NCI-H1092 (cell line): ENCODE measurements at places on chromosomes 6 and 20.

- no peak for DNase-seq
These were observed 729.2 kb upstream of the MARCKS start for GRCh38 chr6:113127786-113128419.

DNA sequence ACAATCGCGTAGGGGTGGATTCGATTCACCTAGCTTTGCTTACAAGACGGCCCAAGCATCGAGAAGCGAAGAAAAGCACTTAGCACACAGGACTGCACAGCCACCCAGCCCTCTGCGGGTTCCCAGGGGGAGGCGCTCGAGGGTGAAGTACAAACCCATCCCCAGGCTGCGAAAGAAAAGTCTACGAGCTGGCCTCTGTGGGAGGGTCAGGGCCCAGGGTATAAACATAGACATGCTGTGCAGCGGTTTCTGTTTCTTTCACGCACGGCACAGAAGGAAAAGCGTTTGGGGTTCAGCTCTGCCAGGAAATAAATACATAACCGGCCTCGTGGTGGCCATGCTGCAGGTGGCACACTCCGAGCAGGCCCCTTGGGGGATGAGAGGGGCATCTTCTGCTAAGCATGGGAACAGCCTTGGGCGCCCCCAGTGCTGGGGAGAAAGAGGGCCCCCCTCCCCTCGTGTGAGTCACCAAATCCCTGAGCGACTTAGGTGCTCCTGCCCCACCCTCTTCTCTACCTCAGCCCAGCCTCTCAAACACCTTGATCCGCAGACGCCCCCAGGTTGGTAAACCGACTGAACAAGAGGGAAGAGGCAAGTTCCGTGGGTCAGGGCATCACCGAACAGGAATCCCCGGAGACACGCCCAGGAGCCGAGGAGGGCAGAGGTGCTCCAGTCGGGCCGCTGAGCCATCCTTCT is 91.6 kb upstream of the RIPOR2 start:
- DNase-seq = no peak

DNA sequence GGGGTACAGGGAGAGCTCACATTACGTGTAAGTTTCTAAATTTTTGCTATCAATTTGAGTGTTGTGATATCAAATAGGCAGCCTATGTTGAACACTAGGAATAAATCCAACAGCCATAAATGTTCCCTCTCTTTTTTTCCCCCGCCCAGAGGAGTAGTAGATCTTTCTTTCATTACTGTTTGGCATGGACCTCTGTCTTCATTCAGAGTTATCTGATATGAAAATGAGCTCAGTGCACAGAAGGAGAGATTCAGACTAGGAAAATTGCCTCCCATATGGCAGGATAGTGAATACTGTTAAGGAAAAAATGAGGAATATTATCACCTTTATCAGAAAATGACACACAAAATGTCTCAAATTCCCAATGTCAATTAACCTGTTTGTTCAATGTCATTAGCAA is 110.0 kb upstream of the EYS start:
- DNase-seq = no peak

GRCh38 chr20:48035961-48036731 is 250.9 kb upstream of the SULF2 start:
- no peak for DNase-seq

DNA sequence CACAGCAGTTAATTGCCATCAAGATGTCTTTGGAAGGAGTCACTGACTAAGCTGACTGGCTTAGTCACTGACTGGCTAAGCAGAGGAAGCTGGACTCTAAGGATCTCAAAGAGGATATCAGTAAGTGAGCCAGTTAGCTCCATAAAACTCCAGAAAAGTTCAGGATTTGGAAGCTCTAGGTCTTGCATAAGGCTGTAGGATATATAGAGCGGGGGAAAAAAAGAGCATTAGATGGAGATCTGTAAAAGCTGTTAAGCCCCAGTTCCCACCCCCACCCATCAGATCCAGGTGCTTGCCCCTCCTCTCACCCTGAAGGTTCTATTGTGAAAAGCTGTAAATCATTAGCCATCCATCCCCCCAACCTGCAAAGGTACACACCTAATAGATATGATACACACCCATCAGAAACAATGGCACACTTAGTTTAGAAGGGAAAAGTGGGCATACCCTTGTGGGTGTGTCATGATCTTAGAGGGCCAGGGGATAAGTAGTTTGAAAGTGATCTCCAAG is 32.2 kb downstream of the CARMIL1 start:
- no peak for DNase-seq

DNA sequence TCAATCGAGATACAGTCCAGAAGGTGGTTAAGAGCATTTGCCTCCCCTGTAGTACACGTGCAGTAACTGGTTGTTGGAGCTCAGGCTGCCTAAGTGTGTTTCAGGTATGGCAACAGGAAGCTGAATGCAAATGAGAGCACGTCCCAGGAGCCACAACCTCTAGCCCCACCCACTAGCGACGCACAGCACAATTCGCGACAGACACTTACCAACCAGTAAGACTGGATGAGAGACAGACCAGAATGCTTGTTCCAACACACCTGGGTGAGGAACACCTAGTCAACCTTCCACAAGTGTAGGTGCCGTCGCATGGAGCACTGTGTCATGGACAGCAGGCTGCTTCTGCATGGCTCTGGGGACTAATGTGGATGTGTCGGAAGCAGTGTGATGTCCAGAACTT is 7.2 kb upstream of the SERPINB1 start:
- DNase-seq = no peak

GRCh38 chr6:43250992-43251373 is 7.7 kb downstream of the TTBK1 start:
- DNase-seq = no peak

DNA sequence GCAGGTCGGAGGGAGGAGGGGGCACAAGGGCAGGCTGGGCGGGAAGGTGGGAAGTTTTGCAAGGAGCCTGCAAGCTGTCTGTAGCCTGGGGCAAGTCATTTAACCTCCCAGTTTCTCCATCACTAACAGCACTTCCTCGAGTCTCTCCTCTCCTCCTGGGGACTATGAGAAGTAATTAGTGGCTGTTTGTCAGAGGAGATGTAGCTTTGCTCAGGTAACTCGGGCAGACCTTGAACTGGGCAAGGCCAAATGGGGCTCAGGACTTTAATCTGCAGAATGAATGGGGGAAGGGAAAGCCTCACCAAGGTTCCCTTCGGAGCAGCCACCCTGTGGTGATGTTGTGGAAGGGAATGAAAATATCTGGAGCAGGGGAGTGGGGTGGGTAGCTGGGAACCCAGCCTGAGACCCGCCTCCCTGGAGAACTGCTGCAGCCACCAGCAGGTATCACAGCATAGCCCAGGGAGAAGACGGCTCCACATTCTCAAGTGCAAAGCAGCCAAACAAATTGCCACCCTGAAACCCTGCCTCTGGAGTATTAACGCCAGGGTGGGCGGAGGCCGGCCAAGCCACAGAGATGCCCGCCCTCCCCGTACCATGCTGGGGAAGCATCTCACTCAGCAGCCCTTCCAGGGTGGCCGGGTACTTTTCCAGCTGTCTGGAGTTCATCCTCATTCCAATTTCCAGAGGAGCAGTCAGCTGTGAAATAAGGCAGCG is 6.1 kb upstream of the LEMD2 start:
- DNase-seq = no peak

DNA sequence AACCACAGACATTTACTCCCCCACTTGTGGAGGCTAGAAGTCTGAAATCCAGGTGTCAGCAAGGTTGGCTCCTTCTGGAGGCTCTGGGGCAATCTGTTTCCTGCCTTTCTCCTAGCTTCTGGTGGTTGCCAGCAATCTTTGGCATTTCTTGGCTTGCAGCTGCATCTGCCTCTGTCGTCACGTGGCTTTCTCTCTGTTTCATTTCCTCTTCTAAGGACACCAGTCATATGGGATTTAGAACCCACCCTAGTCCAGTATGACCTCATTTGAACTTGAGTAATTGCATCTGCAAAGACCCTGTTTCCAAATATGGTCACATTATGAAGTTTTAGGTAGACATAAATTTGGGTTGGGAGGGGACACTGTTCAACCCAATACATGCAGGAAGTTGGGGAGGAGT is 56.2 kb upstream of the EPB41L1 start:
- no peak for DNase-seq

- no peak for DNase-seq
These were observed 775 bp downstream of the PFDN4 start for GRCh38 chr20:54208548-54209176.

DNA sequence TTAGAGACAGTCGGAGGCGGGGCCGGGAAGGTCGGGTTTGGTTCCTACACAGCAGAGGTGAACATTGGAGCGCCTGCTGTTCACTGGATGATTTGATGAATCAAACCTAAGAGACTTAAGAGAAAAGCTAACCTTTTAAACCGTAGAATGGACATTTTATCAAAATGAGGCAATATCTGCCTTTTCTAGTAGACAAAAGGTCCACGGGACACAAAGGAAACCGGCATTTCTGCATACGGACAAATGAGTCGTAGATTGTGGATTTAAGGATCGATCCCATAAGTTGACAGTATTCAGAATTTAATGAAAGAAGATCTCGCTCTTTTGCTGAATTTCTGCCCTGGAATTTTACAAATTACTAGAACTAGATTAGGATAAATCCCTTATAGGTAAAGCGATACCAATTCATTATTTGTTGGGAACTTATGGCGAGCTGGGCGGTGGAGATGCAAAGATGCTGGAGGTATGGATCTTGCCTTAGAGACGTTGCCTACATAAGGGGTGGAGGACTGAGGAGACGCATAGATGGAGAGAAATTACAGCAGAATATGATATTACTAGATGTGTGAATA is 400 bp downstream of the PAK1IP1 start:
- DNase-seq = no peak

GRCh38 chr20:19885939-19886660 is 128.0 kb downstream of the RIN2 start:
- DNase-seq = no peak

- peak; percentile 79 for DNase-seq
These were observed 66.2 kb upstream of the SNX9 start for GRCh38 chr6:157756708-157757429.

GRCh38 chr6:41306187-41306854 is 19.8 kb upstream of the TREM1 start:
- peak; percentile 31 for DNase-seq
